ENCODE measurements at places on chromosomes 16 and 17.
A peak's percentile ranks its signal among the peaks of the same experiment; 100 is the strongest.

GRCh38 chr16:27303256-27304100, 10.3 kb upstream of the IL4R start:
- no peak for DNase-seq

DNA sequence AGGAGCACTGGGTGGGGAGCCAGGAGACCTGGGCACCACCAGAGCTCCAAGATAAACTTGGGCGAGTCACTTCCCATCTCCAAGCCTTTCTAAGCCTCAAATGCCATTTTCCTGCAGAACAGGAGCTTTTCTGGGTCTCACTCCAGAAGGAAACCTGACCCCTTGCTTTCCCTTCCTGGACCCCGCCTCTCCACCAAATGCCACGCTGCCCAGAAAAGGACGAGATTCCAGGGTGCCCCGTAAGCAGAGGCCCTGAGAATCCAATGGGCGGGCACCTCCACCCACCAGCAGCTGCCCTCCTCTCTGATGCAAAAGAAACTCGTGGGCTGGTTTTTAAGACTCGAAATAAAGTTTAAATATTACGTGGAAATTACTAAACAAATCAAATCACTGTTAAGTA, 31.3 kb downstream of the ZNF423 start:
- DNase-seq: no peak

DNA sequence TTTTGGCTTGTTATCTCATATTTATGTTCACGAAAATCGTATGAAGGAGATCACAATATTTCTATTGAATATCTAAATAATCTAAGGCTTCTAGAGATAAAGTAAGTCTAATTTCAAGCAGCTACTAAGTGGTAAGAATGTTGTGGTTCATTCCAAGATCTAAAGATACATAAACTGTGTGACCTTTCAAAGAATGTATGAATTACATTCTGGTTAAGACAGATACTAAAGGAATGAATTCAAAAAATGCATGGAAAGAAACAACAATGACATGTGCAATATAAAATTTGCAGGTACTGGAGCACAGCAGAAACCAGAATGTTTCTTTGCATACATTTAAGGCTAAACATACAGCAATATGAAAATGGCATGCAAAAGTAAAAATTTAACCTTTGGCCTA, 1214.6 kb downstream of the CDH8 start:
- DNase-seq: no peak

DNA sequence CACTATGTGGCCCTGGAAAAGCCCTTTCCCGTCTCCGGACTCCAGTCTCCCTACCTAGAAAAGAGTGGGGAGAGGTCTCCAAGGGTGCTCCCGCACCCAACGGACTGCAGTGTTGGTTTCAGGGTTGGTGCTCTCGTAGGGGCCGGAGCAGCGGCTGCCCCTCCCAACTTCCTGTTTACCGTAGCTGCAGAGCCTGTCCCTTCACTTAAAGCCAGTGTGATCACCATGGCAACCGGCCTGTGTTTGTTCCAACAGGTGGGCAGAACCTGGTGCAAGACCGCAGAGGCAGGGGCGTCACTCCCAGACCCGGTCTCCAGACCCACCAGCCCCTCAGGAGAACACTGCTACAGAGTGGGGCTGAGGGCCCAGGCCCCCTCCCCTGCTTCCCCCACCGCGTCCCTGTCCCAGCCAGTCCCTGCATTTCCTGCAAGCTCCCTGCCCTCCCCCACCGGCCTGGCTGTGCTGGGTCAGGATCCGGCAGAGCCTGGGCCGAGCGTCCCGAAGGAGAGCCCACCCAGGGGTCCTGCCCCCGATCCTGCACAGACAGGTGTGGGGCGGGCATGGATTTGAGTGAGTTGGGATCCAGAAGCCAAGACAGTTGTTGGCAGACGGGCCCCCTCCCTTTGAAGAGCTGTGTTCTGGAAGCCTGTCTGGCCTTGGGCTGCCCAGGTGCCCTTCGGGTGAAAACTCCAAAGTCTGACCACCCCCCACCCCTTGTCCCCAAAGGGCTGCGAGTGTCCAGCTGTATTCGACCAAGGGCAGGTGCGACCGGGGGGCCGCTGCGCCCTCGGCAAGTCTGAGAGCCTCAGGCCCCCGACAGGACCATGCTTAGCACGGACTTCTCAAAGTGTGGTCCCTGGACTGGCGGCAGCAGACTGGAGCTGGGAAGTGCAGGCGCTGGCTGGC, 1.5 kb upstream of the BAIAP3 start:
- no peak for DNase-seq

DNA sequence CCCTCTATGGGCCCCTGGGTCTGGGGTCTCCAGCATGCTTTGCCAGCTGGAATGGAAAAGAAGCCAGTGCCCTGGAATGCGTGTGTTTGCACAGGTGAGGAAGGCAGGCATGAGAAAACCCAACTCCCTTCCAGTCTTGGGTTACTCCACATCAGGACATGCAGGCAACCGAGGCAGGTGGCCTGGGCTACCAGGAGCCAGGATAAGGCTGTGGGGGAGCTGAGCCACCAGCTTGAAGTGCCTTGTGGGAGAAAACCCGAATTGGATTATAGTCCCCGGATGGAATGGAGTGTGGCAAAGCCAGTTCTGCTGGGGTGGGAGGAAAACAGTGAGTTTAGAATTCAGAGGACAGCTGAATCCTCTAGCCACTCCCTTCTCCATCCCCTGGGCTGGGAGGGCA, 7.2 kb downstream of the SRCIN1 start:
- DNase-seq: no peak

GRCh38 chr17:17364338-17364667, 61.1 kb downstream of the NT5M start:
- DNase-seq: no peak

DNA sequence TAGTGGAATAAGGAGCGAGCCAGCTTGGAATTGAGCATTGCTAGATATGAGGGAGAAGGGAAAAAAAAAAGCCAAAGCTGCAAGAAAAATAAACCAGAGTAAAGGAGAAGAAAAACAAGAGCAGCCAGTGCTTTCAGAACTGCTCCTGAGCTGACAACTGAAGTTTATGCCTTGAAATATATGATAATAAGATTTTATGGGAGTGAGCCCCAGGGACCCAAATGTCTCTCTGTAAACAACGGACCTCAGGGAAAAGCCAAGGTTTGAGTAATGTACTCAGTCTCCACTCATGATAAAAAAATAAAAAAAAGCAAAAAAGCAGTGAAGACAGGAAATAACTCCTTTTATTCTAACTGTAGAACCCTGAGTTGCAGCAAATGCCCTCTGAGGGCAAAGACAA, 132.6 kb downstream of the SNX11 start:
- no peak for DNase-seq

DNA sequence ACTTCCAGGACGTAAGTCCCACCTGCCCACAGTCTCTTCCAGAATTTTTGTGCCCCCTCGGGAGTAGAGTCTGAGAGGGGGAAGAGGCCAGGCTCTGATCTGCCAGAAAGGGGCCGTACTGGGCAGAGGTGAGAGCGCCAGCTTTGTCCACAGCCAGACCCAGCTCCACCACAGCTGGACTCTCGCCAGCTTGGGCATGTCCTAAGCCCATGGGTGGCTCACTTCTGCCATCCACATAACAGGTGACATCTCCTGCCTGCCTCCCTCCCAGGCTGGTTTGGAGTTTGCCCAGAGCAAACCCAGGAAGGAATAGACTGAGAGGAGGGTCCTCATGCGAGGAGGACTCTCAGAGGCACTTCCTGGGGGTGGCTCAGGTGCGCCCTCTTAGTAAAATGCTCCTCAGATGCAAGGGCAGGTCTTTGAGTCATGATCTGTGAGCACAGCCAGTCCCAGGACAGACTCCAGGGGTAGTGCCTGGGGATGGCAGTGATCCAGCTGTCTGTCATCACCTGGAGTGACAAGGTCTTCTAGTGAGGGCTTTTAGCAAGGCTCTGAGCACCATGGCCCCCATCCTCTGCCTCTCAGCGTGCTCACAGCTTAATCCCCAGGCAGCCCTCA, 89.2 kb downstream of the AMFR start:
- no peak for DNase-seq

DNA sequence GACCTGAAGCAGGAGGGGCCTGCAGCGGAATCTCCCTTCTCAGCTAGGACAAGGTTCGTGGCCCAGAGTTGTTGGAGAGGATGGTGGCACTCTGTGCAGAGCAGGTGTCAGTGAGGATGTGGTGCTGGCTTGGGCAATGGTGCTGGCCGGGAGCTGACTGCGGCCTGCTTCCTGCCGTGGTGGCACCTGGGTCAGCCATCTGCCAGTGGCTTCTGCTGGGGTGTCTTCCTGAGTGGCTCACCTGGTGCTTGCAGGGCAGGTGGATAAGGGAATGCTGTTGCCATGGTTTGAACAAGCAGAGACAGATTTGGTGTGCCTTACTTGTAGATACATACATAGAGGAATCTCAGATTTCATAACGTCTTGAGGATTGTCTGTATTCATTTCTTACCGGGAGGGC, 69.6 kb downstream of the SEC14L1 start:
- no peak for DNase-seq

GRCh38 chr16:82954224-82954929, 327.6 kb downstream of the CDH13 start:
- DNase-seq: no peak

- DNase-seq: no peak
Measured at GRCh38 chr16:12267491-12267890, 291.0 kb downstream of the SNX29 start.

DNA sequence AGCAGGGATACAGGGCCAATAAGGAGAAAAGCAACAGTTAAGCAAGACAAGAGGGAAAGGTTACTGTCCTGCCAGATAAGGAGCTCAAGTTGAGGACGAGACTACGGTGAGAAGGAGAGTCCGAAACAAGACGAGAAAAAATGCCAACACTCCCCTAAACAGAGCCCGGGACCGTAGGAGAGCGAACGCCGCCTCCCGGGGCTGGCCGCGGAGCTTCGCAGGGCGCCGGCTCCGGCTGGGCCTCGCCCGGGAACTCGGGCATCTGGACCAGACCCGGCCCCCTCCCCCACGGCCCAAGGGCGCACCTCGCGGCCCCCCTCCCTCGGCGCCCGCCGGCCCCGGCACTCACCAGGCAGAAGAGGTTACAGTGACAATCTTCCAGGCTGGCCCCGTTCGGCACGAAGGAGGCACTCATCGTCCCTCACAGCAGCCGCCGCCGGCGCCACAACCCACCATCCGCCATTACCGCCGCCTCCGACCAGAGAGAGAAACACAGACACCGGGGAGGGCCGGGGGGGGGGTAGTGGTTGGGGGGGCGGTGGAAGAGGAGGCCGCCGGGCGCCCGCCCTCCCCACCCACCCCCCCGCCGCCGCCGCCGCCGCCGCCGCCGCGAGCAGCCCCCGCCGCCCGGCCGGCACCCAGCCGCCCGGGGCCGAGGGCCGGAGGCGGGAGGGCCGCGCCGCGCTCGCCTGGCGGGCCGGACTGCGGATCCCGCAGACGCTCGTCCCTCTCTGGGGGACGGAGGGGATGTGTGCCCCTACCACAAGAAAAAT, at the start of gene MED13:
Gene MED13 (minus strand): TSS at position 488 of the 773 bp plus-strand sequence. CDS start 73 bp downstream, at position 415.
- DNase-seq: peak; percentile 60

- no peak for DNase-seq
Measured at GRCh38 chr17:67063141-67063540, 18.8 kb downstream of the CACNG1 start.

GRCh38 chr17:11130367-11130766, 110.6 kb upstream of the SHISA6 start:
- DNase-seq: no peak

GRCh38 chr17:49965524-49965909, 3.5 kb upstream of the DLX4 start:
- DNase-seq: no peak

DNA sequence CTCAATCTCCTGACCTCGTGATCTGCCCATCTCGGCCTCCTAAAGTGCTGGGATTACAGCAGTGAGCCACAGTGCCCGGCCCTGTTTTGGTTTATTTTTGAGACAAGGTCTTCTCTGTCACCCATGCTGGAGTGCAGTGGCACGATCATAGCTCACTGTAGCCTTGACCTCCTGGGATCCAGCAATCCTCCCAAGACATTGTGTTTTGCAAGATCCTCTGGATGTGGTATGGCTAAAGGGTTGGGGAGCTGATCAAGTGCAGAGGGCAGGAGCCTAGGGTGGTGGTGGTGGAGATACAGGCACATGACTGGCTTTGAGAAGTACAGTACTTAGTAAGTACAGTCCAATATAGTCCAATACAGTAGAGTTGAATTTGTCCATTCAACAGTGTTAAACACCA, 16.6 kb upstream of the TNS4 start:
- DNase-seq: no peak

DNA sequence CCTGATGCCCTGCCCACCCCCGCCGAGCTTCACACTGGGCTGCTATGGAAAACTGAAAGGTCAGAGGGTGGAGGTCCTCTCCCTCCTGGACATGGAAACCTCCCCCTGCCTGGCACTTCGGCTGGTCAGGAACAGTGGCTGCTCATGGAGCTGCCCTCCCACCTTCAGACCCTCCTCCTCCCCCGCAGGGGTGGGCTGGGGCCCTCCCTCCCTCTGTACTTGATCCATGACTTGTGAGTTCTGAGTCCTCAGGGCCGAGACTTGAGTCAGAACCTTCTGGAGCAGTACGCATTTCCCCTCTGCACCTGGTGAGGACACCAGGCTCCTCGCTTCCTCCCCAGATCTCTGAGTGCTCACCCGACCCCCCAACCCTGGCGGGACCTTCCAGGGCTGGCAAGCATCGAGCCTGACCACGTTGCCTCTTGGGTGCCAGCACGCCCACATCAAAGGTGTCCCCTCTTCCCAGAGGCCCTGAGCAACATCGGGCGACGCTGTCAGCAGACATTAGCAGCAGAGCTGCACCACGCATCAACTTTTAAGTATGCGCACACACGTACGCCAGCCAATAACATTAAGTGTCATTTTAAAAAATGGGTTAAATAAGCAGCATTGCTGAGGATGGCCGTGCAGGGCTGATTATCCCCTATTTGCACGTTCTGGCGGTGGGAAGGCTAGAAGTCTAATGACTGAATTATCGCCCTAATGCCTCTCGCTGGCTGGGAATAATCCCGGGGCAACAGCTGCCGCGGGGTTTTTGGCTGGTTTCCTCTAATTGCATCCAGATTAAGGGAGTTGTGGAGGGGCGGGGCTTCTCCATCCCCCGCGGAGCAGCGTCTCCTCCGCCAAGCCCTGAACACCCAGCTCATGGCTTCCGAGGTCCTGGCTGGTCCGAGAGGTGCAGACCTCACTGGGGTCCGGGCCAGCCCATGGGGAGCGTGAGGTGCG, 98.0 kb downstream of the TBC1D16 start:
- DNase-seq: no peak

- no peak for DNase-seq
Measured at GRCh38 chr16:67873435-67874370, 851 bp downstream of the EDC4 start.

GRCh38 chr16:81521141-81521626, 76.6 kb downstream of the CMIP start:
- peak; percentile 76 for DNase-seq

GRCh38 chr17:42879596-42879985, 21.0 kb upstream of the G6PC1 start:
- DNase-seq: no peak

- no peak for DNase-seq
Measured at GRCh38 chr16:46739934-46740333, 8.2 kb downstream of the MYLK3 start.

- DNase-seq: no peak
Measured at GRCh38 chr17:21036361-21036881, 6.4 kb downstream of the USP22 start.
